ENCODE measurements at places on chromosomes 11 and 22. TPM values are rescaled to one million over a fixed set of nuclear protein-coding genes. Genes with fewer than 3 reads are reported as not detected.

GRCh38 chr22:47849576-47849975, 1087.1 kb downstream of the TBC1D22A start:
- no peak overlapping the region for H3K4me3 ChIP-seq
- no peaks in the 10 kb centered on the region for H3K36me3 ChIP-seq
- no peak overlapping the region for H3K27ac ChIP-seq
- H3K27me3 ChIP-seq = peaks cover 31% of the 10 kb centered on the region

DNA sequence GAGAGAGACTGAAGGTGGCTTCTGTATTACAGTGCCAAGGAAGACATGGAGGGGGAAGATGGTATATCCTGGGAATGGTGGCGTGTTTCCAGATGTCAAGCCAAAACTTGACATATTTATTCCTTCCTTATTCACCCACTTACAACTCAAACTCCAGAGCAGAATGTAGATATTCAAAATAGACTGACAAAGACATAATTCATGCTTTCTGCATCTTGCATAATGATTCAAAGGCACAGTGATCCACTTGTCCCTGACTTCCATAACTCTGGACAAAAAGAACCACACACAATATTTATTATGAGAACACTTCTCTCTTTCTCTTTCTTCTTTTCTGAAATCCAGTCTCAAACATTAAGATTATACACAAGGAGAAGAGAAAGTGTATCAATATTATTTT, 48.9 kb downstream of the SLC17A6 start:
- H3K36me3 ChIP-seq = no peaks in the 10 kb centered on the region
- no peak overlapping the region for H3K4me3 ChIP-seq
- no peak for DNase-seq
- H3K4me1 ChIP-seq = no peaks in the 10 kb centered on the region
- no peak overlapping the region for H3K27ac ChIP-seq
- no peaks in the 10 kb centered on the region for H3K27me3 ChIP-seq

- no peaks in the 10 kb centered on the region for H3K4me1 ChIP-seq
- no peak for DNase-seq
- no peak overlapping the region for H3K27ac ChIP-seq
- H3K36me3 ChIP-seq = no peaks in the 10 kb centered on the region
- no peak overlapping the region for H3K4me3 ChIP-seq
- H3K27me3 ChIP-seq = no peaks in the 10 kb centered on the region
Observed at GRCh38 chr11:39968071-39968470, 1491.4 kb downstream of the LRRC4C start.

DNA sequence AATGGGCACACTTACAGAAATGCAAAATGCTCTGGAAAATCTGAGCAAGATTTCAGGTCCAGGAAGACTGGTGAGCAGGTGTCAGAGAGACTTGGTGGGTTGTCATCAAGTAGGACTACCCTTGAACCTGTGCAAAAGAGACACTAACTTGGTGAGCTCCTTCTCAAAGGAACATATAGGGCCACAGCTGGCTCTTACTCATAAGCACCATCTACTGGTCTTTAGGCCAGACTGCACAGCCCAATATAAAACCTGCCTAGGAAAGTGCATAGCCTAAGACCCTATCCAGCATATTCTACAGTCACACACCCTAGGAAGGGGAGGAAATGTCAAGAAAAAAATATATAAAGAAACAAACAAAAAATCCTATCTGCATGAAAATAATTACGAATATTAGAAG, 18.2 kb upstream of the OR10W1 start:
- H3K27me3 ChIP-seq = no peaks in the 10 kb centered on the region
- DNase-seq = no peak
- H3K27ac ChIP-seq = no peak overlapping the region
- H3K4me3 ChIP-seq = no peak overlapping the region
- no peaks in the 10 kb centered on the region for H3K36me3 ChIP-seq
- no peaks in the 10 kb centered on the region for H3K4me1 ChIP-seq

DNA sequence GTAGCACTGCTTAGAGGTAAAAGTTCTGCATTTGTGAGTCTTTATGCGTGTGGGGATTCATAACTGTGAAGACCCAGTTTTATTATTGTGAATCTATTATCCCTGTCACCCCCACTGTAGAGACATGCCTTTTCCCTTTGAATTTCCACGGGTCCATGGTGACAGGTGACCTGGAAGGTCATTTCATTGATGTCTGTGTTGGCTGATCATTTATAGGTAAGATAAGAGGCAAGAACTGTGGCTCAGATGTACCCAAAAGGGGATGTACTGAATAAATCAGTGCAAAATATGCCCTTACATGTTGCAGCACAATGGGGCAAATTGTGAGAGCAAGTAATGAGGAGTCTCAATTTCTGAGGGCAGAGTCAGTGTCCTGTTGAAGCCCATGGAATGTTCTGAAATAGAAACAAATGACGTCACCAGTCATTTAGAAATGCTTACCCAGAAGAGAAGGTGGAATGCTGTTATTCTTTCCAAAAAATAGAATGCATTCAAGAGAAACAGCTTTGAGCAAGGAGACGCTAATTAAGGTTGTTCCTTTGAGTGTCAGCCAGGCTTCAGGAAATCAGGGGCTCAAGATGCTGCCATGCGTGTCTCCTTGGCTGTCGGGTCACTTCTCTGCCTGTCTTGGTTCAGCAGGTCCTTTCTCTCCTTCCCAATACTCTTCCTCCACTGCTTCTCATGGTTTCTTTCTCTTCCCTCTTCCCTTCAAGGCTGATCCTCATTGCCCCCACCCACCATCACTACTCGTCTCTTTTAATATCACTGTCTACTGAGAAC, 118.7 kb upstream of the E2F8 start:
- no peaks in the 10 kb centered on the region for H3K36me3 ChIP-seq
- no peak for DNase-seq
- H3K4me1 ChIP-seq = no peaks in the 10 kb centered on the region
- no peak overlapping the region for H3K4me3 ChIP-seq
- no peak overlapping the region for H3K27ac ChIP-seq
- H3K27me3 ChIP-seq = no peaks in the 10 kb centered on the region

DNA sequence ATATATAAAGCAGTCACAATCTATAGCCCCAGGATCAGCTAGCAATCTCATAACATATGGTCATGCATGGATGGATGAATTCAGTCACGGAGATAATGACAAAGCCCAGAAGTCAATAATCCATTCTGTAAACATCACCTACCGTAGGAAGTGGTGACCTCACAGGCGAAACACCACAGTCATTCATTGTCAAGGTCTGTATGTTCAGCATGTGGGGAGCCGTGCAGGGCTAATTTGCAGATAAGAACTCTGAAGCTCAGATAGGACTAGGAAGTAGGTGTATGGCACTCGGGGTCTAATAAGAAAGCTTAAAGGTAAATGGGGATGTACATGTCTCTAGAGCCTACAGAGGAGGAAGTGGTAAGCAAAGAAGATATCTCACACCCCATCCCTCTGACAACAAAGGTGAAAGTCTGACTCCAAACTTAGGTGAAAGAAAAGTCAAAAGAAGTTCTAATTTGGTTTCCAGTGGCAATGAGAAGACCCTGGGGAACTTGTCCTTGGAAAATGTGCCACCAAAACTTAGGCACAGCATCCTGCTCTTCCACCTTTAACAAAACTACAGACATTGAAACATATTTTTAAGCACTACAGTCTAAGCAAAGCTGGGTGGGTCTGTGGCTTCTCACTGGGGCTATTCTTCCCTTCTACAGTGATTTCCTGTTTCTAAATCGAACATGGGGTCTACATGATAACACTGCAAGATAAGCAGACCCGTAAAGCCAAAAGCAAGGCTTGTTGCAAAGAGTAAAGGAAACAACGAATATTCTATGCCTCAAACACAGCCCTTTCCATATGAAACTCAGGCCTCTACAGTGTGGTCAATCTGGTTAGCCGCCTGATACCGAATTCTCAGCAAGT, 5.2 kb downstream of the CRTAM start:
- H3K36me3 ChIP-seq = no peaks in the 10 kb centered on the region
- no peaks in the 10 kb centered on the region for H3K27me3 ChIP-seq
- no peaks in the 10 kb centered on the region for H3K4me1 ChIP-seq
- no peak for DNase-seq

DNA sequence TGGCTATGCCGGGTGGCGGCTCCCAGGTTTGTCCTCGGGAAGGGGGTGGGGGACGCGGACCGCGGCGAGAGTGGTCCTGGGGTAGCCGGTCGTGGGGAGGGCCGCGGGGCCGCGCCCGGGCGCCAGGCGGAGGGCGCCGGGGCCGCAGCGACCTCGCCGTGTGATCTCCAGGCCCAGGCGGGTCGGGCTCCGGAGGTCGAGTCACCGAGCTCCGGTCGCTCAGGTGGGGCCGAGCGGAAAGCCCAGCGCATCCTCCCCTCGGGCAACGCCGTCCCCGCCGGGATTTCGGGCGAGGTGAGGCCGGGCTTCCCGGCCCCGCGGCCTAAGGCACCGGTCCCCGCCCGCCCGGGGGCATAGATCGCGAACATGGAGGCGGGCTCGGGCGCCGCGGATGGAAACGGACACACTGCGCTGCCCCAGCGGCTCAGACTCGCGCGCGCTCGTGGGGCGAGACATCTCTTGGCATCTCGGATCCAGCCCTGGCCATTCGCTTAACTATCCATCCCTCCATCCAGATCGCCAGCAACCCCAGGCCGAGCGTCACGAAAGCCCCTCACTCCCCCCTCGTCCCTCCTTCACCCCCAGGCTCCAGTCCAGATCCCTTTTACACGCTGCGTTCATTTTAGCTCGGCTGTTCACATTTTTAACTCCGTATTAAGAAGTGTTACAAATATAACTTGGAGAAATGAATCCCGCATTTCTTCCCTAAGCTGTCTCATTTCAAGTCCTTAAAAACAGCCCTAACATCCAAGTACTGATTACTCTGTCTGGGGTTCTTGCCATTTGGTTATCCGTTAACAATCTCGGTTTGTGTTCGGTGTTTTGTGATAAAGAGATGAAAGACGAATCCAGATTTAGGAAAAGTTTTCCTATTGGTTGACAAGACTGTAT, 460 bp downstream of the ZC3H12C start:
- no peaks in the 10 kb centered on the region for H3K36me3 ChIP-seq
- peak overlapping the region; percentile 77 for H3K4me3 ChIP-seq
- DNase-seq = no peak
- no peaks in the 10 kb centered on the region for H3K27me3 ChIP-seq
- peak overlapping the region; percentile 91 for H3K27ac ChIP-seq

DNA sequence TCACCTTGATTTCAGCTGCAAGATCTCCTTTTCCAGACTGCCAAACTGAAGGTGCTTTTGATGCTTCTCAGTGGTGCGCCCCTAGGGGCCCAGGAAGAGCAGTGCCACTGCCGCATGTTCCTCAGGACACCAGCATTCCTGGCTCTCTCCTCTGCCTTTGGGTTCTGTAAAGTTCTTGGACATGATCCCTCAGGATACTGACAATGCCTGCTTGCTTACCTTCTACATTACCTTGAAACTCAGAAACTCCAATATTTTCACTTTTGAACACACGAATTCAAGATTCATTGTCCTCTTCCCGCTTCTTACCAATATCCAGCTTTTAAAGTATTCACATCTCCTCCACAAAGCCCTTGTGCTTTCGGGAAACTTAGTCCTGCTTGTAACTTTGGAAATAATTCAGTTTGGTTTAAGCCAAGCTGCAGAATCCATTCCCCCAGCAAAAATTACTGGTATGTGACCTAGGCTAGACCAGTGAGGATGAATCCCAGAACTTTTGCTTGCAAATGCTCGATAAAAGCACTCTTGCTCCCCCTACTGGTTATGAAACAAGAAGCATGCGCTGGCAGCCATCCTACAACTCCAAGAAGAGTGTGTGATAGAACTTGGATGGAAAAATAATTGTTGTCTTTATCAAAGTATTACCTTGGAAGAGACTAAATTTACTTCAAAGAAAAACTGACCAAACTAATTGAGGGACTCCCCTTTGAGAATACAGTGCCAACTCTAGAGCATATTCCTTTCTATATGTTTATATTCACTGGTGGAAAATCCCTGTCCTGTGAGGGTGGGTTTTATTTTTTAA, 16.5 kb upstream of the OR5B21 start:
- no peaks in the 10 kb centered on the region for H3K27me3 ChIP-seq
- no peaks in the 10 kb centered on the region for H3K36me3 ChIP-seq
- DNase-seq = peak; percentile 66
- peak overlapping the region; percentile 21 for H3K27ac ChIP-seq

DNA sequence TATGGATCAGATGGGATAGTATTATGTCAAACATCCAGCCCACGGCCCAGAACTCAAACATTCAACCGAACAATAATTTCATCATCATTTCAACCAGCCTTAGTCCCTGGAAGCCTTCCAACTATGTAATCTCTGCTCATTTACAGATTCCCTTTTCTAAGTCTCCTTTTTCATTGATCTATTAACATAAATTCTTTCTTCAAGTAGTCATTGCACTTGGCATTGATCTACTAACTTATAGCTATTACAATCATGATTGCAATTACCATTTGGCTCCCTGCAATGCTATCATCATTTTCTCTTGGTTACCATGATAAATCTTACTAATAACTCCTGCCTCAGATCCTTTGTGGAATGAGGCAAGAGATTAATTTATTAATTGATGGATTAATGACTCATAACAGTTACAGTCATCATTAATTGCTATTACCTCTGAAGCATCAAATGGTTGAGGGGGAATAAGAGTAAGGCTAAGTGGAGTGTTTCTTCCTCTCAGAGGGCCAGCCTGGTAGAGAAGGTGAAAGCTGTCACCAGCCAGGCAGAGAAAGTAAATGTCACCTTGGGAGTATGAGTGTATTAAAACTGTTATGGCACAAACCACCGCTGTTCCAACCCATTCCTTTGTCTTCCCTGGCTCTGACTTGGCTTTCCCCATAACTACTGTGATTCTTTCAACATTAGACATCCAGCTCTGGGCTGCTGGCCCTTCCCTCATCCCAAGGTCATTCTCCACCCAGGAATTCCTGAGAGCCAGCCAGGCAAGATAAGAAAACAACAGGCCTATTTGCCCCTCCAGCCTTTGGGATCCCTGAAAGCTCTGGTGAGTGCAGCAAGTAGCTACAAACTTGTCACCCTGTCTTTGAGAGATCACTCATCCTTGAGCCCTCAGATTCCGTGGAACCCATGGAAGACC, 174.7 kb downstream of the RRAS2 start:
- H3K4me1 ChIP-seq = no peaks in the 10 kb centered on the region
- no peak for DNase-seq
- no peak overlapping the region for H3K4me3 ChIP-seq
- H3K27me3 ChIP-seq = no peaks in the 10 kb centered on the region
- H3K36me3 ChIP-seq = no peaks in the 10 kb centered on the region

- no peak overlapping the region for H3K27ac ChIP-seq
- no peaks in the 10 kb centered on the region for H3K4me1 ChIP-seq
- H3K27me3 ChIP-seq = no peaks in the 10 kb centered on the region
Observed at GRCh38 chr11:44854086-44854485, 96.6 kb downstream of the TP53I11 start.

- H3K27ac ChIP-seq = peak overlapping the region; percentile 91
- peak; percentile 37 for DNase-seq
- H3K27me3 ChIP-seq = no peaks in the 10 kb centered on the region
- H3K4me3 ChIP-seq = peak overlapping the region; percentile 63
- H3K4me1 ChIP-seq = peaks cover 29% of the 10 kb centered on the region
- H3K36me3 ChIP-seq = no peaks in the 10 kb centered on the region
Observed at GRCh38 chr22:42645341-42645937, 3.8 kb downstream of the CYB5R3 start.

GLYATL1 gene
- 0.73 TPM for total RNA-seq

POU2AF2 gene
- not detected for total RNA-seq

BTBD18 gene
- total RNA-seq = not detected

DRICH1 gene
- 1.3 TPM for total RNA-seq

MS4A7 gene
- total RNA-seq = 105 TPM

GAS2 gene
- total RNA-seq = 10.2 TPM

MN1 gene
- 3.2 TPM for total RNA-seq
